ENCODE measurements at places on chromosomes 1 and 21.

GRCh38 chr21:16004086-16004485, 274.3 kb downstream of the USP25 start:
- DNase-seq: no peak

DNA sequence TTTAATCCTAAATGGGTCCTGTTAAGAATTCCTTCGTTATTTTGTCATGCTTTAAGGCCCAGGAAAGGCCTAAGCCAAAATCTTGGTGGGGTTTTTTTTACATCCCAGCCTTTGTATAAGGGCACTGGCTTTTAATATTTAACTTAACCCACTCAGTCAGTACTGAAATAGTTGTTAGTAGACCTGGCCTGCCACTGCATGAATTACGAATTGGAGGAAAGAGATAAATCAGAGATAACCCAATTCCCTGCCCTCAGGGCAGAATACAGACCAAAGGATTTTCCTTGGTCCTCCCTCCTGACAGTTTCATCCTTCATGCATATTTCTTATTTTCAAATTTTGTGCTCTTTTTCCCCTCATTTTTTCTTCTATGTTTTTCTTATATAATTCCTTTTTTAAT, 193.0 kb downstream of the FASLG start:
- no peak for DNase-seq

DNA sequence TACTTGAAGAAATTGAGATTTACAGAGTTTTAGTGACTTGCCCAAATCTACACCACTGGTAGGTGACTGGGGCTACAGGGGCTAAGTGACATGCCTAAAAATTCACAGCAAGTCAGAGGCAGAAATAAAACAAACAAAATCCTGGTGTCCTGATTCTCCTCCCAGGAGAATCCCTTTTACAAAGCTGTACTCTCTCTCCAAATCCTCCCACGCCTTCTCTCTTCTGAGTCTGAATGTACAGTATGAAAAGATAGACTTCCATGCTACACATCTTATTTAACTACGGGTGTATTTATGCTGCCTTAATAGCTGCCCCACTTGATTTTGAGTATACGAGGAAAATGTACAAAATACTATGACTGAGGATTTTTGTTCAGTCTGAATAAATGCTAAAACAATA, 65.4 kb downstream of the SGIP1 start:
- DNase-seq: no peak

DNA sequence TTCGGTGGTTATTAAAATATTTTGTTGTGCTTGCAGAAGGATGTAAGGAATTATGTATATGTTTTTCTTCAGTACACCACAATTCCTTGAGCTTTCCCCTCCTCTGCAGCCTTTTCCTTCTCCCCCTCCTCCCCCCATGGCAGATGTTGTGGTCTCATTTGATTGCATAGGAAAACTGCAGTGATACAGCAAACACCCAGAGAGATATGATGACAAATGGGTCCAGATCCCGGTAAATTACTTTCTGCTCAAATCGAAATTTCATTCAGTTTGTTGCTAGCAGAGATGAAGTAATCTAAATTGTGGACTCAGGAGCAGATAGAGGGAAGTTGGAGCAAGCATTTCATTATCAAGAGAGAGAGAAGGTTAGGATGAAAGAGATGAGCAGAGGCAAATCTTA, 9.9 kb downstream of the LMO4 start:
- no peak for DNase-seq
